ENCODE measurements at places on chromosomes 5 and 9.

DNA sequence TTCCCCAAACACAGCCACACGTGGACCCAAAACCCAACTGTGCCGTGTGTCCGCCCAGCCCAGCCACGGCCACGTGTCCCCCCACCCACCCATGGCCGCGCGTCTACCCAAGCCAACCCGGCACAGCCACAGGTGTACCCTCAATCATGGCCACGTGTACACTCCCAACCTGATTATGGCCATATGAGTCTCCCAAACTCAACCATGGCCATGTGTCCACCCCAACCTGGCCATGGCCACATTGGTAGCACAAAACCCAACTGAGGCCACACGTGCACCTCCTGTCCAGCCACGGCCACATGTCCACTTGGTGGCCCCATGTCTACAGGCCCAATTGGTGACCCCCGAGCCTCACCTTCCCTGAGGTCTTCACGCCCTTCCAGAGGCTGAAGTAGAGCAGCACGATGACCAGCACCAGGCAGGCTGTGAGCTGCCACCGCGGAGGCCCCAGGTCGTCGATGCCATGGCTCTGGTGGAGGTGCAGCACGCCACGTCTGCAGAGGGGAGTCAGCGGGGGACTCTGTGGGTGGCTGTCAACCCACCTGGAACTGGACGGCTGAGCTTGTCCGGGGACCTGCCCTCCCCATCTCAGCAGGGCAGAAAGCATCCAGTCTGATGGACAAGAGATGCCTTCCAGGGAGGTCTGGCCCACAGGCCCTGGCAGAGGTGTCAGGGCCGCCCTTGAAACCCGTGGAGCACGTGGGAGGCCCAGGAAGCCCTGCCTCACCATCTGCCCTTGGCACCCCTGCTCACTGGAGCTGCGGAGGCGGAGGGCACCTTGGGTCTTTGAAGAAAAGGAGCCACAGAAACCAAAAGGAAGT, 23.5 kb downstream of the SLC6A3 start:
- no peak for DNase-seq

- no peak for DNase-seq
Measured at GRCh38 chr5:129622531-129622930, 125.4 kb upstream of the MINAR2 start.

DNA sequence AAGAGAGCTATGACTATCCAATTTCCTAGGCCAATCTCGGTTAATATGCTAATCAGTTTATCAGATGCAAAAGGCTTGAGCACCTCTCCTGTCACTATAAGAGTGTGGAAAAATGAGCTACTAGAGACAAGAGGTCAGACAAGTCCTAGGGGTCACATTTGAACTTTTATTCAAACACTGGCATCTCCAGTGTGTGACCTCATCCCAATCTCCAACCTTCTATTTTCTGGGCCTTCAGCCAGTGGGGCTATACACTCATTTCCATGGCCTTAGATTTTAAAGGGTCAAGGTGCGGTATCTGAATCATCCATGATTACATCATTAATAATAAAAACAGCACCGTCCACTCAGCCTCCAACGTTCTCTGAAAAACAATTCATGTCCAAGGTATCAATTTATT, 139.6 kb upstream of the LRRTM2 start:
- no peak for DNase-seq

- peak; percentile 76 for DNase-seq
Measured at GRCh38 chr5:158769079-158769478, 330.6 kb downstream of the EBF1 start.

- DNase-seq, result no peak
Measured at GRCh38 chr5:79048437-79048836, 21.0 kb downstream of the DMGDH start.

GRCh38 chr9:4389755-4390154, 89.9 kb upstream of the GLIS3 start:
- no peak for DNase-seq

GRCh38 chr9:135619599-135619886, 19.8 kb downstream of the GLT6D1 start:
- no peak for DNase-seq

GRCh38 chr9:90801241-90801972, at the start of gene SYK:
Gene SYK (plus strand): TSS chr9:90801819. CDS start chr9:90843899, 42,080 bp downstream.
- DNase-seq, result no peak

DNA sequence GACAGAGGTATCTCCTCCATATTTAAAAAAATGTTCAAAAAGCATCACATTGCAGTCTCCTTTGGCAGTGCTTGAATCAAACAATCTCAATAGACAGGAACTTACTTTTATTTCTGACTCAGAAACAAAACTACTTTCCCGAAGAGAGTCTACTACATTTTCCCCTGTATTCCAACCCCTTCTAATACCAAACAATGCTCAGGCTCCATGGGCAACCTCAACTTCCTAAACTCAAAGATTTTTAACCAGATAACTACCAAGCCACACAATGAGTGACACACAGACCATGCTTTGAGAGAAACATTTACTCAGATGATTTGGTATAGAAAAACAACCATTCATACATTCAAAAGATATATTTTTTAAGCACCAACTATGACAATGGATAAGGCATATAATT, 70.5 kb downstream of the APBA1 start:
- DNase-seq, result no peak

- DNase-seq, result peak; percentile 33
Measured at GRCh38 chr9:121463026-121463807, 36.4 kb downstream of the GGTA1 start.

GRCh38 chr9:131091352-131091992, 4.9 kb upstream of the AIF1L start:
- no peak for DNase-seq

GRCh38 chr5:7391215-7391614, 4.7 kb upstream of the ADCY2 start:
- DNase-seq, result no peak

DNA sequence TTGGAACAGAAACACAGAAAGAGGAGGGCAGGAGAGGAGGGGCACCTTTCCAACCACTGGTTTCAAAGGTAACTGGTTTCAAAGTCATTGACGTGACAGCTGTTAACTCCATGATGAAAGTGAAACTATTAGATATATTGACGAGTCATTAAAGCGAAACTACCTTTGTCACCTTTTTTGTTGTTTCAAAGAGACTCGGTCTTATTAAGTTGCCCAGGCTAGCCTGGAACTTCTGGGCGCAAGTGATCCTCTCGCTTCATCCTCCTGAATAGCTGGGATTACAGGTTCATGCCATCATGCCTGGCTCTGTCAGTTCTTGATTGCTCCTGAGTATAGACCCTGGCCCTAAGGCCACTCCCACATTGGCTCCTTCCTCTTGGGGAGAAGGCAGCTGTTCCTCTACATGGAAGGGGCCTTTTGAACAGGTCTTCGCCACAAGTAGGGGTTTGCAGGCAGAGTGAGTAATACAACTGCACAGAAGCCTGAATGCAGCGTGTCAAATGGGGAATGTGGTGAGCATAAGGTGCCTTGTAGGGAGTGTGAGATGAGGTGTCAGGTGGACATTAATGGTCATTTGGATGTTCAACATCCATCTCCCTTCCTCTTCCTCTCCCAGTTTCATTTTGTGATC, 3.4 kb upstream of the F12 start:
- no peak for DNase-seq

- no peak for DNase-seq
Measured at GRCh38 chr9:91220021-91220420, 141.7 kb downstream of the AUH start.

DNA sequence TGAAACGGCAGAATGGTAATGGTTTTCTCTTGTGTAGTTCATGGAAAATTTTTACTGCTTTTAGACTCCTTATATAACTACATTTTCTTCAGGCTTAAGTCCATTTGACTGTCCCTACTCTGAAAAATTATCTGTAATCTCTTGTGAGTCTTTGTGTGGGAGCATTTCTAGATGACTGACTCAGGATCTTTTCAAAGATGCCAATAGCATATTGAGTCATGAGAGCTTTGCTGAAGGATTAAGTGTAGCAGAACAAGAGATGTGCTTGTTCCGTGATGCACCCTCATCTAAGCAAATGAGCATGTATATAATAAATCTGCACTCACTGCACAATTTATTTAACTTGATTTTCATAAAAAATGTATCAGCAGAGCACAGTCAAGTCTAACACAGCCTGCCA, 298.7 kb upstream of the CDH6 start:
- no peak for DNase-seq

DNA sequence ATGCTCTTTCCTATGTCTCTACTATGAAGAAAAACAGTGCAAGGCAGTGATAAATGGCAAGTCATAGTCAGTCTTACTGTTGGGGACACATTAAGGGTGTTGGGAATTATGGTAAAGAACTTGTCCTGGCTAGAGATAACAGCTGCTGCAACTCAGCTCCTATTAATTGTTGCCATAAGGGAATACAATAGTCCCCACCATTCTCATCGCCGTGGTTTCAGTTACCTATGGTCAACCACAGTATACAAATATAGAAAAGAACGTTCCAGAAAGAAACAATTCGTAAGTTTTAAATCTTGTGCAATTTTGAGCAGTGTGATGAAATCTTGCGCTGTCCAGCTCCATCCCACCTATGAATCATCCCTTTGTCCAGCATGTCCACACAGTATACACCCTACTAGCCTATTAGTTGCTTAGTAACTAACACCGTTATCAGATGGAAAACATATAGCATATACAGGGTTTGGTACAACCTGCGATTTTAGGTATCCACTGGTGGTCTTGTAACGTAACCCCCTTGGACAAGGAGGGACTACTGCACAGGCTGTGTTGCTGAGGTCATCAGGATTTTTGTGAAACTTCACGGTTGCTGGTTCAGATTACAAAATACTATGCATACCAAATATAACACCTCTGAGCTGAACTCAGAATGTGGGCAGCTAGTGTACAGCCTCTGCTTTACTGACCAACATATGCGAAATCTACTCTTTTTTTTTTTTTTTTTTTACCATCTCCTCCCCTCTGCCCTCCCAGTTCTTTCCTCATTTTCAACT, 53.5 kb downstream of the ZFR start:
- DNase-seq, result no peak

DNA sequence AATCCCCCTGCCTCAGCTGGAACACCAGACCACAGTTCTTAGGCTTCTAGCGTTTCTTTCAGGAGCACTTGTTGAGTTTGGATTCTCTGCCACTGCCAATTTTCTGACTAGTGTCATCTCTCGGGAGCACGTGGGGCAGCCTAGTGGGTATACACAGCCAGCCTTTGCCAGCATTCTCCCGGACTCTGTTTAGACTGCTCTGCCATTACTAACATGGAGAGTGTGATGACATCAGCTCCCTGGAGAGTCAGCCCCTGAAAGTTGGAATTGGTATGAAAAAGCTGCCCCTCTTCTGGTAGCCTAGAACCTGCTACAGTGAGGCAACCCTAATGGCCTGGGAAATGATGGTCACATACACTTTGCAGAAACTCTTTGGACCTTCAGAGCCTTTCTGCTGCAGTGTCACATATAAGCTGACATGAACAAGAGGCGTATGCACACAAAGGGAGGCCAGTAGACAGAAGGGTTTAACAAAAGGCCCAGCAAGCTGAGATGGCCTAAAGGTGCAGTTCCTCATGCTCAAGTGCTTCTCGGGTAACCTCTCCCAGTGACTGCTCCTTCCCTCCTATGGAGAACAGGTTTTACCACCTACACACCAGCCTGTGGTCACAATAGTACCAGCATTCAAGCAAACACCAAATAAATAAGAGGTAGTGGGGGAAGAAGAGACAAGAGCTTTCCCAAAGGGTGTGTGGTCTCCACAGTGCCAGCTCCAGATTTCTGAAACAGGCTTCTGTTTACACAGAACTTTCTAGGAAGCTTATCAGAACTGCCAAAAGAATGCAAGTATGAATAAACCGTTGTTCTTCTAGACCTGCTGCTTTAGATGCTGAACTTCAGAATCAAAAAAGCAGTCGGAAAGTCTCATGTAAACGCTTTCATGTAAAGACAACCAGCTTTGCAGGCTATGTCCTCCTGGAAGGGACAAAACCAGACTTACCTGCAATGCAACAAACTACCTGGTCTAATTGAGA, 16.5 kb downstream of the SPACA9 start:
- DNase-seq, result no peak

GRCh38 chr9:85527331-85528020, 214.3 kb downstream of the AGTPBP1 start:
- DNase-seq, result no peak

DNA sequence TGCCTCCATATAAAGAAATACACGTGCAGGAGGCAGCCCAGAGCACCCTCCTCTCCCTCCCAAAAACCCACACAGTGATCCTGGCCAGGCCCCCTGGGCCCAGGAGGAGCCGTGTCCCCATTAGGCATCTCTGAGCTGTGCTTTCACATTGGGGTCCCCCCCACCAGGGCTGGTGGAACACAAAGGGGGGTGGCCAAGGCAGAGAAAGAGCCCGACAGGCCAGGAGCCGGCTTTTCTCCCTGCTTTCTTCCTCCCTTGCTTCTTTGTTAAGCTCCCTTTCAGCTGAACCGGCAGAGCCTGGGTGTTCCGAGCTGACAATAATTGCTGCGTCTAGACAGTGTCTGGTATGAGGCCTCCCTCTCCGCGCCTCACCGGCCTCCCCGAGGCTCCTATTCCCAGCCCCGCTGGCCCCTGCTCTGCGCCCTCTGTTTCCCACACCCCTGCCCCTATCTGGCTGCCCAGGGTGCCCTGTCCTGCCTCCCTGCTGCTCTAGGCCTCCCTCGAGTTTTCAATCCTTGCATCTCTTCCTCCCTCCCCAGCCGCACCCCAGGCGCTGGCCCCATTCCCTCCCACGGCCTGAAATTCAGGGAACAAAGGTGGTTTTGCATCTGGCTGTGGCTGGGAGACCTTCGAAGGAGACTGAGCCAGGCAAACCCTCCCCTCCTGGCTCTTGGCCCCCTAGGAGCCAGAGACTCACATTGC, 120.6 kb downstream of the C9orf50 start:
- no peak for DNase-seq

- DNase-seq, result no peak
Measured at GRCh38 chr5:142783601-142784341, 13.6 kb downstream of the ARHGAP26 start.

- no peak for DNase-seq
Measured at GRCh38 chr5:66739021-66739420, 142.8 kb downstream of the MAST4 start.

GRCh38 chr9:98201102-98201501, 8.7 kb upstream of the CORO2A start:
- DNase-seq, result no peak

DNA sequence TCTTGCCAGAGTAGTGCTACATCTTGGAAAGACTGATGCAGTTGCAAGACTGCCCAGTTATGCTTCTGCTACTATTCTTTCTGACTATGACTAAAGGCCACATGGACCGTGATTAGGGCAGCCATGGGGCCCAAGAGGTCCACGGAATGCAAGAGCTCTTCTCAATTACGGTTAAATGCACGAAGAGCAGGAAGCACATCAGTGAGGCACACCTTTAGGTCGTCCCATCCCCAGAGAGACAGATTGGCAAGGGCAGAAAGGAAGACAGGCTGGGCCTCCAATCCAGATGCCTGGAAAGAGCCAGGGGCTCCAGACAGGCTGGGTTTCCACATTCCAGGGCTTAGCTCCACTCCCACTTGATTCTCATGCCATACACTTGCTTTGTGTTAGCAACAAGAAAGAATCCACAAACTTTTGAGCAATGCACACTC, 132.3 kb upstream of the SLIT3 start:
- no peak for DNase-seq
